ENCODE measurements at places on chromosomes 7 and 10.

GRCh38 chr7:93015779-93016481, 101.8 kb downstream of the SAMD9 start:
- DNase-seq, result no peak

- no peak for DNase-seq
These were observed 608 bp downstream of the ENTPD7 start for GRCh38 chr10:99659868-99660366.

DNA sequence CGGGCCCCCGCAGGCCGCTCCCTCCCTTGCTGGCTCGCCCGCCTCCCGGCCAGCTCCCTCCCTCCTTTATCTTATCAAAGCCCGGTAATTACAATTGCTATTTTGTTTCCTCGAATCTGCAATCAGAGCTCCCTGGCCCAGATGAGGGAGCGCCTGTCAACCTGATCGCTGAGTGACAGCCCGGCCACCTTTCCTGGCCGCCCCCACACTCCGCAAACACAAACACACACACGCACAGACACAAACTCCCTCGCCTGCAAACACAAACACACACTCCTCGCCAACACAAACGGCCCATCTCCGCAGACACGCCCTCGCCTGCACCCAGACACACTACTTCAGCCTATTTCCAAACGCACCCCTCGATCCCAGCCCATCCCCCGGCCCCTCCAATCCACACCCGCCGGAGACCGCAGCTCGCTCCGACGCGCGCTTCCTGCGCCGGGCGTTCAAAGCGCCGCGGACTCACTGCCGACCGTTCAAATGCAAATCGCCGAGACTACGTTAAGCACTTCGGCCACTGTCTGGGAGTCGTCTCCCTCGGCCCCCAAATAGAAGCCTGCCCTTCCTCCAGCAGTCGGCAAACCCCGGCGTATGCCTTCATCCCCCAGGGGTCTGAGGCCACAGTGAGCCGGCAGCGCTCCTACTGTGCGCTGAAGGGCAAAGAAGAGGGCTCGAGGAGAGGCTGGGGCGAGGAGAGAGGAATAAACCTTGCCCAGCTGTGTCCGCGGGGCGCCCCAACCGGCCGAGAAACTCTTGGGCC, 3.0 kb upstream of the FGF8 start:
- no peak for DNase-seq

- no peak for DNase-seq
These were observed 347.8 kb downstream of the ELMO1 start for GRCh38 chr7:37100735-37101331.
